Progenitor cell of endocrine pancreas (in vitro differentiated cells): ENCODE measurements at places on chromosomes 16 and 17. TPM values are rescaled to one million over a fixed set of nuclear protein-coding genes. Genes with fewer than 3 reads are reported as not detected.

GRCh38 chr17:60523822-60524221, 2.2 kb downstream of the APPBP2 start:
- no peak for DNase-seq
- H3K4me3 ChIP-seq, result peak overlapping the region; percentile 93
- H3K27me3 ChIP-seq, result no peaks in the 10 kb centered on the region
- H3K36me3 ChIP-seq, result peaks cover 13% of the 10 kb centered on the region
- H3K4me1 ChIP-seq, result peaks cover 17% of the 10 kb centered on the region

GRCh38 chr16:57324749-57325148, 33.8 kb upstream of the CCL22 start:
- no peaks in the 10 kb centered on the region for H3K36me3 ChIP-seq
- no peaks in the 10 kb centered on the region for H3K4me1 ChIP-seq

GRCh38 chr17:17433000-17433703, 43.6 kb upstream of the MED9 start:
- H3K27me3 ChIP-seq, result peaks cover 5% of the 10 kb centered on the region
- no peak for DNase-seq
- H3K4me3 ChIP-seq, result no peak overlapping the region
- H3K36me3 ChIP-seq, result peaks cover 4% of the 10 kb centered on the region
- peaks cover 11% of the 10 kb centered on the region for H3K4me1 ChIP-seq

DNA sequence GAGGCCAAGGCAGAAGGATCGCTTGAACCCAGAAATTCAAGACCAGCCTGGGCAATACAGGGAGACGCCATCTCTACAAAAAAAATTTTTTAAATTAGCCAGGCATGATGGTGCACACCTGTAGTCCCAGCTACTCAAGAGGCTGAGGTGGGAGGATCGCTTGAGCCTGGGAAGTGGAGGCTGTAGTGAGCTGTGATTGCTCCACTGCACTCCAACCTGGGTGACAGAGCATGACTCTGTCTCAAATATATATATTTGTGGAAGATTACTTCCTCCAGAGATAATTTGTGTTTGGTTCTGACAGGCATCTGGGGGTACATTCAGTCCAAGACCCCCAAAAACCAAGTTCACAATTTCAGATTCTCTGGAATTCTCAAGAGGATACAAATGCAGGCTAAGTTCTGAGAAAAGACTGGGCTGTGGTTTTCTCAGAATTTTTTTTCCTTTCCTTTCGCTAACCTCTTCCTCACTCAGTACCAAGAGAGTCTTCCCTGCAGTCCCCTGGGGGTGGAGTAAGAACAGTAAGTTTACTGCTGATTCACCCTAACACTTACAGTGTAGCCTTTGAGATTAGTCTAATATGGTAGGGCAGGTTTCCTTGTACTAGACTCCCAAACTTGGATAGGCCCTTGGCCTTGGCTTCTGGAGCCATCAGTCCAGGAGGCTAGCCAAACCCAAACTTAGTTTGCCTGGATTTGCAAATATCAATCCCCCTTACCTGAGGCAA, 15.1 kb downstream of the GSDMB start:
- peaks cover 5% of the 10 kb centered on the region for H3K4me1 ChIP-seq
- H3K36me3 ChIP-seq, result peaks cover 7% of the 10 kb centered on the region
- H3K27ac ChIP-seq, result no peak overlapping the region
- H3K4me3 ChIP-seq, result no peak overlapping the region

DNA sequence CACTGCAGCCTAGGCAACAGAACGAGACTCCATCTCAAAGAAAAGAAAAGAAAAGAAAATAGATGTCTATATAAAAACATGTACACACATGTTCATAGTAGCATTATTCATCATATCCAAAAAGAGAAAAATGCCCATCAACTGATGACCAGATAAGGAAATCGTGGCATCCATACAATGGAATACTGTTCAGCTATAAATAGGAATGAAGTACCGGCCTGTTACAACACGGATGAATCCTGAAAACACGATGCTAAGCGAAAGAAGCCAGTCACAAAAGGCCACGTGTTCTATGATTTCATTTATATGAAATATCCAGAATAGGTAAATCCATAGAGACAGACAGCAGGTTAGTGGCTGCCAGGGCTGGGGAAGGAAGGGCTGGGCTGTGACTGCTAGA, 65.8 kb downstream of the TBC1D16 start:
- no peaks in the 10 kb centered on the region for H3K27me3 ChIP-seq
- no peak overlapping the region for H3K27ac ChIP-seq
- H3K4me1 ChIP-seq, result peaks cover 6% of the 10 kb centered on the region
- DNase-seq, result no peak
- no peak overlapping the region for H3K4me3 ChIP-seq

GRCh38 chr17:29112771-29113295, 67.4 kb downstream of the MYO18A start:
- H3K4me1 ChIP-seq, result peaks cover 31% of the 10 kb centered on the region
- H3K27me3 ChIP-seq, result no peaks in the 10 kb centered on the region
- H3K4me3 ChIP-seq, result no peak overlapping the region
- H3K27ac ChIP-seq, result no peak overlapping the region

GRCh38 chr17:16477666-16478065, 14.3 kb downstream of the LRRC75A start:
- DNase-seq, result no peak
- H3K36me3 ChIP-seq, result no peaks in the 10 kb centered on the region
- H3K4me1 ChIP-seq, result peaks cover 15% of the 10 kb centered on the region

DNA sequence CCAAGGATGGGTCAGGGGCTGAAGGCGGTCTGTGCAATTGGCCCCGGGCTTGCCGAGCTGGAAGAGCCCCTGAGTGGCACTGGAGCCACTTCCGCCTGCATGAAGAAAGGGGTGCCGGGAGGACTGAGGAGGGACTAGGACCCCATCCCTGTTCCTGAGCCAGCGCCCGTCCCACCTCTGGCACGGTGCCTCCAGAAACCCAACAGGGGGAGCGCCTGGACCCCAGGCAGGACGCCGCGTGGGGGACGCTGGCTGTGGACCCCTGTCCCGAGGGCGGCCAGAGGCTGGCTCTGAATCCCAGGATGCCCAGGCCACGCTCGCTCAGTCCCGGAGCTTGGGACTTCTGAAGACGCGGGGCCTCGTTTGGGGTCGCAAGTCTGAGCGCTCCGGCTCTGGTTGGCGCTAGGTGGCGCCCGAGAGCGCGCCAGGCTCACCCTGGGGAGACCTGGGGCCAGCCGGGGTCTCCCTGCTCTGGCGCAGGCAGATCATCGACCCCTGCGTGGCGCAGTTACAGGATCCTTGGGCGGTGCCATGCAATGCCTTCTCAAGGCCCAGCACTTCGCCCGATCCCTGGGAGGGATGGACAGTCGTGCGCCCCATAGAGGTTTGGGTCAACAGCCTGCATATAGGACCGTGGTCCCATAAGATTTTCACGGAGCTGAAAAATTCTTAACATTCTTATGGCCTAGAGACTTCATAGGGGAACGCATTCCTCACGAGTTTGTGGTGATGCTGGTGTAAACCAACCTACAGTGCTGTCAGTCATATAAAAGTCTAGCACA, 58.5 kb upstream of the CREBBP start:
- H3K27me3 ChIP-seq, result peaks cover 3% of the 10 kb centered on the region
- H3K4me3 ChIP-seq, result no peak overlapping the region
- H3K4me1 ChIP-seq, result peaks cover 5% of the 10 kb centered on the region
- no peak overlapping the region for H3K27ac ChIP-seq
- peak; percentile 63 for DNase-seq

- H3K27ac ChIP-seq, result no peak overlapping the region
- H3K4me1 ChIP-seq, result no peaks in the 10 kb centered on the region
- DNase-seq, result peak; percentile 70
- peaks cover 9% of the 10 kb centered on the region for H3K36me3 ChIP-seq
Observed at GRCh38 chr17:44350733-44351226, 5.7 kb downstream of the GRN start.

GRCh38 chr16:75653922-75654321, 6.3 kb downstream of the TERF2IP start:
- peaks cover 25% of the 10 kb centered on the region for H3K36me3 ChIP-seq
- no peak overlapping the region for H3K27ac ChIP-seq
- H3K27me3 ChIP-seq, result no peaks in the 10 kb centered on the region
- no peak overlapping the region for H3K4me3 ChIP-seq

The NEUROD2 gene
- total RNA-seq, result not detected in 2 replicates

The PLXDC1 gene
- 2.3 and 3.7 TPM in 2 replicates for total RNA-seq

The B4GALNT2 gene
- 0.07 and 0.11 TPM in 2 replicates for total RNA-seq

The C16orf92 gene
- not detected in 2 replicates for total RNA-seq
